ENCODE measurements at places on chromosomes 5 and 9.

- no peak for DNase-seq
Observed at GRCh38 chr5:173855162-173855994, 32.8 kb upstream of the CPEB4 start.

GRCh38 chr9:545480-545879 lies 296.0 kb upstream of the DMRT1 start:
- DNase-seq: peak; percentile 52

DNA sequence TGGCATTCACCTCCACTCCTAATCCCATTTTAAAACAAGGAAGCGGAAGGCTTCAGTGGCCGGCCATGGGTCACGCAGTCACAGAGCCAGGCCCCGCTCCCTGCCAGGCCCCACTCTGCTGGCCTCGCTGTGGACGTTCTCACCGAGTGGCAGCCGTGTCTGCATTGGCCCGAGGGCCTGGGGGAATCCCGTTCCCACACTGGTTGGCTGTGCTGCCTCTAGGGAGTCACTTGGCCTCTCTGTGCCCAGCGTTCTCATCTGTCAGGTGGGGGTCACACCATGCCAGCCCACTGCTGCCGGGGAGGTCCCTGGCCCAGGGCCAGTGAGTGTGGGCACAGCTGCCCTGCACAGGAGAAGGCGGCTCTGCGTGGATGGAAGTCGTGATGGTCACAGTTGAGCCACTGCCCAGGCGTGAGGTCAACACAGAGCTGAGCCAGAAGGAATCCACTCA lies 13.4 kb upstream of the SLC9A3 start:
- DNase-seq: peak; percentile 14

DNA sequence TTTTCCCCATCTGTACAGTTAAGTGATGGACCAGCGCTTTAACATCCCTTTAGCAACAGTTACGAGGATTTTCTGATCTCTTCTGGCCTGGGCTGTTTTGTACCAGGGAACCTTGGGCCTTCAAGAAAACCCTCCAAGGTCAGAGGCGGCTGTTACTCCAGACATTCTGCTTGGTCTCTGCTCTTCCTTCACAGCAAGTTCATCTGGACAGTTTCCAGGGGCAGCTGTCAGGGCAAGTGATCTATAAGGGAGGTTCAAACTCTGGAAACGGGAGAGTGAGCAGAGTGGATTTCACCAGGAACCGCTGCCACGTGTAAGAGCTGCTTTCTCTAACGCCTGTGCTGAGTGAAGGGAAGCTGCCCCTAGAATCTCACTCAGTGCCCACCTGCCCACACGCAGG lies 36.7 kb downstream of the ZNF618 start:
- no peak for DNase-seq

Data from left ventricle myocardium superior (tissue), 1 donor.